ENCODE measurements at places on chromosomes 3 and 15. TPM values are rescaled to one million over a fixed set of nuclear protein-coding genes. Genes with fewer than 3 reads are reported as not detected.

DNA sequence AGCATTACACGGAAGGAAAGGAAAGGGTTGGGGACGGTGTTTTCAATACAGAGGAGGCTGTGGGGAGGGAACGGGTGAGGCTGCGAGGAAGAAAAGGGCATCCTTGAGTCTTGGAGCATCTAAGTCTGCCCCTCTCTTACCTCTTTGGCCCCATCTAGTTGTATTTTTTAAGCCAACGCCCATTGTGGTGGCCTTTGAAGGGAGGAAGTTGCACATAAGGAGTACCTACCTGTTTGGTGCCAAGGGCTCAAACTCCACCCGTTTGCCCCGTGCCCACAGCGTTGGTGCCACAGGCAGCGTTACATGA is 146.1 kb upstream of the UMPS start:
- no peaks in the 10 kb centered on the region for H3K36me3 ChIP-seq
- peaks cover 15% of the 10 kb centered on the region for H3K4me1 ChIP-seq
- no peaks in the 10 kb centered on the region for H3K27me3 ChIP-seq
- DNase-seq: no peak
- peak overlapping the region; percentile 81 for H3K27ac ChIP-seq

DNA sequence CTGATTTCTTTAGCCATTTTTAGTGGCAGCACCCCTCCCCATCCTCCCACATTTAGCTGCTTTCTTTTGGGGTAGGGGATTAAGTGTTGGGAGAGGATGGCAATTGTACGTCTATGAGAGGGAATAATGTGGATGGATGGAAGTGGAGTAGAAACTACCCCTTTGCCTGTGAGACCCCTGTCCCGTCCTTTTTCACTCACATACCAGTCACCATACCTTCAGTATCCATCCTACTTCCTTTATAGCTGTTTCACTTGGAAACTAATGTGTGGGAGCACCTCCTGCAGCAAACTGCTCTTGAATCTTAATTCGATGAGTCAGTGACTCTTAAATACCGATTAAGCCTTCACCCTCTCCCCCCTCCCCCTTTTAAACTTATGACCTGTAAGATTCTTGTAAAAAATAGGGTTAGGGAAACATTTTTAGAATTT is 730 bp downstream of the SPRED1 start:
- H3K36me3 ChIP-seq: no peaks in the 10 kb centered on the region
- H3K27me3 ChIP-seq: no peaks in the 10 kb centered on the region
- H3K4me1 ChIP-seq: peaks cover 3% of the 10 kb centered on the region
- H3K4me3 ChIP-seq: peak overlapping the region; percentile 90

DNA sequence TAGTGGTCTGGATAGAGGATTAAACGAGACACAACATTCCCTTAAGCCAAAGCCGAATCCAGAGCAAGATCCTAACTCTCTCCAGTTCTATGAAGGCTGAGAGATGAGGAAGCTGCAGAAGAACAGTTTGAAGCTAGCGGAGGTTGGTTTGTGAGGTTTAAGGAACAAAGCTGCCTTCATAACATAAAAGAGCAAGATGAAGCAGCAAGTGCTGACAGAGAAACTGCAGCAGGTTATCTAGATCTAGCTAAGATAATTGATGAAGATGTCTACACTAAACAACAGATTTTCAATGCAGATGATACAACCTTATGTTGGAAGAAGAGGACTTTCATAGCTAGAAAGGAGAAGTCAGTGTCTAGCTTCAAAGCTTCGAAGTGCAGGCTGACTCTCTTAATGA is 14.8 kb upstream of the GASK1A start:
- DNase-seq: no peak
- H3K27me3 ChIP-seq: no peaks in the 10 kb centered on the region
- no peaks in the 10 kb centered on the region for H3K4me1 ChIP-seq

DNA sequence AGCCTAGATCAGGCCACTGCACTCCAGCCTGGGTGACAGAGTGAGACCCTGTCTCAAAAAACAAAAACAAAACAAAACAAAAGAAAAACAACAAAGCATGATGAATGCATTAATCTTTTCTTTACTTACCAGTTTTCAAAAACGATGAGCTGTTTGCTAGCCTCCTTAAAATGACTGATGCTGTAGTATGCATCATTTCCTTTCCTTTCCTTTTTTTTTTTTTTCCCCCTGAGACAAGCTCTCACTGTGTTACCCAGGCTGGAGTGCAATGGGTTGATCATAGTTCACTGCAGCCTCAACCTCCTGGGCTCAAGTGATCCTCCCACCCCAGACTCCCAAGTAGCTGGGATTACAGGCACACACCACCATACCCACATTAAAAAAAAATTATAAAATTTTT is 202.0 kb downstream of the ADAMTSL3 start:
- H3K27ac ChIP-seq: no peak overlapping the region
- DNase-seq: no peak
- no peaks in the 10 kb centered on the region for H3K27me3 ChIP-seq

GRCh38 chr15:27062951-27063350 is 92.0 kb downstream of the GABRG3 start:
- H3K4me3 ChIP-seq: no peak overlapping the region
- H3K36me3 ChIP-seq: no peaks in the 10 kb centered on the region
- H3K27me3 ChIP-seq: no peaks in the 10 kb centered on the region
- no peak overlapping the region for H3K27ac ChIP-seq

DNA sequence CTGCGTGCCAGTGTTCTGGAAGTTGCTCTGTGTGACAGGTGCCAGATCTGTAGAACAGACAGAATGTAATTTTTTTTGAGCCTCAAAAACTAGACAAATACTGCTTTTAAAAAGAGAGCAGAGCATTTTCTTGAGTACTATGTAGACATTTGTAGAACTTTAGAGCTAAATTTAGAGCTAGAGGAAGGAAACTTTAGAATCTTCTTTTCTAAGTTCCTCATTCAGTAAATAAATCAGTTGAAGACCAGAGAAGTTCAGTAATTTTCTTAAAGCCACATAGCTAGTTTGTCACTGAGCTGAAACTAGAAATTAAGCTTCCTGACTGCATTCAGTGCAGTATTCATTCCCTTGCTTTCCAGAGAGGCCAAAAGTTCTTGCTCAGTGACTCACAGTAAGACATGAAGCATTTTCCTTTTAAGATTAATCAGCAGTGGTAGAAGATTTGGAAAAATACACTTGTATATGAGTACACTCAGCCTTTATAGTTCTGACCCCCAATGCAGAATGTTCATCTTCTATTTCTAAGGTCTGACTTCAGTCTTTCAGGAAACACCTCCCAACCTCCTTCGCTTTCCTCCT is 83.6 kb upstream of the TSEN2 start:
- no peak overlapping the region for H3K4me3 ChIP-seq
- H3K27me3 ChIP-seq: no peaks in the 10 kb centered on the region
- H3K4me1 ChIP-seq: no peaks in the 10 kb centered on the region
- no peak overlapping the region for H3K27ac ChIP-seq
- no peak for DNase-seq

Gene GRM7
- total RNA-seq: not detected

Gene SYNPR
- not detected for total RNA-seq

Gene MORC1
- not detected for total RNA-seq

Gene MAP1A
- 25.1 TPM for total RNA-seq

Data from psoas muscle (tissue), 8 donors.